GM18507 (cell line): ENCODE measurements at places on chromosomes 5 and 9.
A peak's percentile ranks its signal among the peaks of the same experiment; 100 is the strongest.

- no peak for DNase-seq
Observed at GRCh38 chr9:21692390-21692789, 110.0 kb upstream of the MTAP start.

- DNase-seq: no peak
Observed at GRCh38 chr9:130209422-130209821, 37.2 kb downstream of the NCS1 start.

DNA sequence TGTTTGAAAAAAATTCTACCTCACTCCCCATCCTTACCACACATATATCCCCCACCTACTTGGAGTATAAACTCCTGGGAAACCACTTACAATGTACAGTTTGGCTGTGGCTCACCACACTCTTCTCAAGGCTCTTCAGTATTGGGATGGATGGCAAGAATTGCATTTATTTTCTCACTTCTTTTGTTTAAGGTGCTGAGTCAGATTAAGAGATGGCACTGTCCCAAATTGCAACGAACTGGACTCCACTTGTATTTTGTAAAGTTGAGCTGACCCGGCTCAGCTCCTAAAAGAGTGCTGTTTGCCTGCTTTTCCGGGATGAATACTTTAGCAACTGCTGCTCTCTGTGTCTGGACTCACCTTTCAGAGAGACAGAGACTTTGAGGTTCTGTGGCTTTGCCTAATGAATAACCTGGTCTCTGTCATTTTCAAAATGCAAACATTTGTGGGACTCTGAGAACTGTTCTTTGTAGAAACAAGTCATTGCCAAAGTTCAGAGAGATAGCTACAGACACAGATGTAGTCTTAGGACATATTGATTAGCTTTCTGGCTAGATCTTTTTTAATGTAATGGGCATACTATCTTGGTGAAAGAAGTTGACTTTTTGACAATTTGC, 42.2 kb downstream of the PPP2R2B start:
- no peak for DNase-seq

DNA sequence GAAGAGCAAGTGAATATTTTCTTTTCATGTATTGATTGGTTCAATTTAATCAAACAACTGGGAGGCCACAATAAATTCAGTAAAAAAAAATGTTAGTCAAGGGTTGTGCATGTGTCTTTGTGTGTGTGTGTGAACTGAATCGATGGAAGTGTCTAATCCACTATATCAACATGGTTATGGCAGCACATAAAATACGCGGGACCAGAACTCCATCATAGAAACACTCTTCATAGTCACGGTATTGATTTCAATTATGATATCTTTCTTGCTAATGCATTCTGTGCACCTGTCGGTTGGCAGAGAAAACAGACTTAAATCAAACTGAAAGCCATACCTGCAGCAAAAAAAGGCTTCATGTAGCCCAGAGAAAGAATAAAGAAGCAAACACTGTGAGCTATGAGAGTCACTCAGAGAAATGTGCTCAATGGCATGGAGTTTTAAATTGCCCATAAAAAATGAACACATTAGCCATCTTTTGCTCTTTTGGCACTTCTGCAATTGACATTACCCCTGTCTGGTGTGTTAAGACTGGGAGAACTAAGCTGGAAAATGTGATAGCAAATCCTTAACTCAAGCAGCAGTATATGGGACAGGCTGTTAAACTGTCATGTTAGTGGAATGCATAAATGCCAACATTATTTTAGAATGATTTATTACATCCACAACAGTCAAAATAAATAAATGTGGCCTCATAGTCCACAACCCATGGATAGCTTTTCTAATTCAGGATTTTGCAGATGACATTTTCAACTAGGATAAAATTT, 642.4 kb upstream of the C9orf72 start:
- DNase-seq: no peak

DNA sequence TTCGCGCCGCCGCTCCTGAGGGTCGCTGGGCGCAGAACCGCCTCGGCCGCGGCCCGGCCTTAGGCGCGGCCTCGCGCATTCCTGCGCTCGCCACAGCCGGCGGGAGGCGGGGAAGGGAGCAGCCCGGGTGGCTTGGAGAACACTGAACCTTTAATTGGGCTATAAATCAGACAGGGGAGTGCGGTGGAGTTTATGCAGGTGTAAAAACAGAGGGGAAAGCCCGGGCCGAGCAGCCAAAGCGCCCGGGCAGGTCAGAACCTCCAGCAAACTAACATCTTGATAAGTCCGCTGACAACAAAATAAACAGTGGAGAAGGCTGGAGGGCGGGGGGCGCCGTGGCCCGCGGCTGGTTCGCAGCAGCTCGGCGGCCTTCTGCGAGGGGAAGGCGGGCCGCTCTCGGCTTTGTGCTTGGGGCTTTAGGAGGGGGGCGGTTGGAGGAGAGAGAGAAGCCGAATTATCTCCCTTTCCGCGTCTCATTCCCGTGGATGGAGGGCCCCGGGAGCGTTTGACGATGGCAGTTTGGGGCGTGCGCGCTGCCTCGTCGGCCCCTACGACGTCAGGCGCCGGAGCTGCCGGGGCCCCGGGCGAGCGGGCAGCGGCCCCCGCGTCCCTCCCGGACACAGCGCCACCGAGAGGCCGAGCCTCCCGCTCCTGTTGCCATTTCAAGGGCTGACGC, 11.3 kb downstream of the FOXD1 start:
- no peak for DNase-seq

- no peak for DNase-seq
Observed at GRCh38 chr9:95305770-95306492, 11.6 kb downstream of the FANCC start.

GRCh38 chr5:126941403-126941802, 89.0 kb downstream of the MARCHF3 start:
- no peak for DNase-seq

- DNase-seq: no peak
Observed at GRCh38 chr5:59575648-59576445, 317.7 kb downstream of the PDE4D start.

GRCh38 chr5:103203226-103203625, 55.3 kb upstream of the MACIR start:
- DNase-seq: no peak

- DNase-seq: no peak
Observed at GRCh38 chr9:92550765-92551164, 15.0 kb upstream of the ECM2 start.

DNA sequence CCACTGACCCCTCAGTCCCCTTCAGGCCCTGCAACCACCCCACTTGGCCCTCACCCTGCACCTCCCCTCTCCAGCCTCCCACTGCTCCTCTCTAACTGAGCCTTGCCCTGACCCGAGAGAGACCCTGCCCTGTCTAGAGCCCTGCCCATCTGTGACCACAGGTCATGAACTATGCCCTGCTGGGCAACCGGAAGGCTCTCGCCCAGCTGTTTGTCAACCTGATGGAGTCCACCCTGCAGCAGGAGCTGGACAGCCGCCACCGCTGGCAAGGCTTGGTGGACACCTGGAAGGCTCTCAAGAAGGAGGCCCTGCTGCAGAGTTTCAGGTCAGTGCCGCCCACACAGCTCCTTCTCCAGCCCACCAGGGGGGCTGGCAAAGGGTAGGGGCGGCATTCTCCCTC, 9.4 kb downstream of the CCDC180 start:
- DNase-seq: no peak

- DNase-seq: peak; percentile 54
Observed at GRCh38 chr9:77457916-77458592, 190.1 kb downstream of the GNA14 start.

DNA sequence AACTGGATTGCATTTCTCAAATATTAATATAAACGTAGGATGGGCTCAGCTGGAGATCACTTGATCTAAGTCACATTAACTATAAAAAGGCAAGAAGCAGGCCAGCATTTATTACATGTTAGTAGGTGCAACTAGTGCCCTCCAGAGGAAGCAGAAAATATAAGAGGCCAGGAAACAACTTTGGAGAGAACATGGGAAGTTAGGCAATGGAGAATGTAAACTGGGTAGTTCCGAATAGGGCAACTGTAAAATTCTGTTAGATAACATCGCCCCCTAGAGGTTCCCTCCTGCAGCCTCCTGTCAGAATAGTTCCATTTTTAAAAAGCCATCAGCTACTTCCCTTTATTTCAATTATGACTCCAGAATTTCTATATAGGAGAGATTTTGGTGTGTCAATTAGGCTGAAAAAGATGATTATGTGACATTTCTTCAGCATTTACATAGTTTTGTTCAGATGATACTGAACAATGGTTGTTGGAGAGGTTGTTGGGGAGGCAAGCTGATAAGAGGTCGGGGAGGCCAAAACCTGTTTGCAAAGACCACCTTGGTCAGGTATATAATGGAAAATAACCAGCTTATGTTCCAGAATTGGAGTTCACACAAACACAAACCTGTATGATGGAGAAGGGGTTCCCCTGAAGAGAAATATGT, 22.4 kb downstream of the CCL28 start:
- peak; percentile 40 for DNase-seq

- no peak for DNase-seq
Observed at GRCh38 chr5:108911055-108911454, 163.4 kb downstream of the FER start.

- DNase-seq: no peak
Observed at GRCh38 chr5:179376701-179377420, 31.6 kb upstream of the ADAMTS2 start.

- no peak for DNase-seq
Observed at GRCh38 chr5:31023105-31023504, 170.4 kb upstream of the CDH6 start.

DNA sequence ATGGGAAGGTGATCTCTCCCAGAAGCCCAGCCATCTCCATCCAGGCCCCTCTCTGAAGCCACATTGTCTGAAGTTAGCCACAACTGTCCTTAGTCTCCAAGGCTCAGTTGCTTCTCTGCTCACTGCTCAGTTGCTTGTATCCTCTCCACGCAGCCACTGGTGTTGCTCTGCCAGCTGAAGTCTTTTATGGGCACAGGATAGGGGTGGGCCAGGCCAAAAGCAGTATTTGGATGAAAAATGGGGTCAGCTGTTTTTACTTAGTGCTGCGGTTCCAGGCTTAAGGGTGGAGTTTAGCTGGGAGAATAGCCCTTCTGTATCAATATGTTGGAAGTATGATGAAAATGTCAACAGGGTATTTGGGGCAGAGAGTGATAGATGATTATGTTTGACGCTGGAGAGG, 168.8 kb upstream of the PPP1R2B start:
- no peak for DNase-seq

- no peak for DNase-seq
Observed at GRCh38 chr5:173434270-173434669, 106.1 kb upstream of the STC2 start.

DNA sequence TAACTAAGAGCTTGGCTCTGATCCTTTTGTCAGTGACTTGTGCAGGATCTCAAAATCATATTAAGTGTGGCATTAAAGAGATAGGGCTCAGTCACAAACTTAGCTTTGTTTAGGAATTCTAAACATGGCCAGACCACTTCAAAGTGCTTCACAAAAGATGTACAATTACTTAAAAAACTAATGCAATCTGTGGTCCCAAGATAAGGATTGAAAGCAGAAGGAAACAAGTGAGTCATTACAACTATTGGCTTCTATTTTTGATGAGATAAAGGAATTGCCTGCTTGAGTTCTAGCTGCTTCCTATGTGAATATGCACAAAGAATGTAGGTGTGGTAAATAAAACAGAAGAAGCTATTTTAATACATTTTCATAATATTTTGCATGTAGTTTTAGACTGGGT, 44.9 kb upstream of the SLC12A2 start:
- no peak for DNase-seq

DNA sequence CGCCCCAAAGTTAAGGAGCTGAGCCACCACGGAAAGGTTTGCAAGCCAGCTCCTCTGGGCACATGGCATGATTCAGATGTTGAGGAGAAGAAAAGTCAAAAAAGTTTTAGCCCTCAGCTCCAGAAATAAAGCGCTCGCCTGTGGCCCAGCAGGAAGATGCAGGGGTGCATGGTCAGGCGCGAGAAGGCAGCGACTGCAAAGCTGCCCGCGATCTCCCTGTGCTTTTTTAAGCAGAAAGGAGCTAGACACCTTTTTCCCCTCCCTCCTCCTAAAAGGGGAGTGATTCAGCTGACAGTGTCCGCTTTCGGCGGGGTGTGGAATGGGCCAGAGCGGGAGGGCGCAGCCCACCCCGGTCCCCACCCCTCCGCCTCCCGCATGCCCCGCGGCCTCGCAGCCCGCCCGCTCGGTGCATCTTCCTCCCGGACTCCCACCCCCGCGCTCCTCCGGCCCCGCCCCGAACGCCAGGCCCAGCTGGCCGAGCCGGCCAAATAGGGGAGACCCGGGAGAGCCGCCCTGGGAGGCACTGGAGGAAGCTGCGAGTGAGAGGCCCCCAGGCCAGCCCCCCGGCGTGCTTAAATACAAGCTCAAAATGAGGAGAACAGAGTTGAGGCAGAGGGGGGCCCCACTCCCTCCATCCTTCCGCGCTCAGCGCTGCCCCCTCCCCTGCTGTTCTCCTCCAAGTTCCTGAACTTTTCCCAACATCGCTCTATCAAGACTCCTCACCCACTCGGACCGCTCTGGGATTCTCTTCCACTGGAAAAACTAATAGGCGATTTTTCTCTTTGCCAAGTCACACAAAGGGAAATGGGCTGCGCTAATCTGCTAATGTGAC, at the start of gene ADAMTS12:
Gene ADAMTS12 (minus strand): TSS at position 203 of the 832 bp plus-strand sequence. CDS start 134 bp downstream, at position 69.
- DNase-seq: no peak

GRCh38 chr9:14424289-14424688, 110.3 kb upstream of the NFIB start:
- no peak for DNase-seq

DNA sequence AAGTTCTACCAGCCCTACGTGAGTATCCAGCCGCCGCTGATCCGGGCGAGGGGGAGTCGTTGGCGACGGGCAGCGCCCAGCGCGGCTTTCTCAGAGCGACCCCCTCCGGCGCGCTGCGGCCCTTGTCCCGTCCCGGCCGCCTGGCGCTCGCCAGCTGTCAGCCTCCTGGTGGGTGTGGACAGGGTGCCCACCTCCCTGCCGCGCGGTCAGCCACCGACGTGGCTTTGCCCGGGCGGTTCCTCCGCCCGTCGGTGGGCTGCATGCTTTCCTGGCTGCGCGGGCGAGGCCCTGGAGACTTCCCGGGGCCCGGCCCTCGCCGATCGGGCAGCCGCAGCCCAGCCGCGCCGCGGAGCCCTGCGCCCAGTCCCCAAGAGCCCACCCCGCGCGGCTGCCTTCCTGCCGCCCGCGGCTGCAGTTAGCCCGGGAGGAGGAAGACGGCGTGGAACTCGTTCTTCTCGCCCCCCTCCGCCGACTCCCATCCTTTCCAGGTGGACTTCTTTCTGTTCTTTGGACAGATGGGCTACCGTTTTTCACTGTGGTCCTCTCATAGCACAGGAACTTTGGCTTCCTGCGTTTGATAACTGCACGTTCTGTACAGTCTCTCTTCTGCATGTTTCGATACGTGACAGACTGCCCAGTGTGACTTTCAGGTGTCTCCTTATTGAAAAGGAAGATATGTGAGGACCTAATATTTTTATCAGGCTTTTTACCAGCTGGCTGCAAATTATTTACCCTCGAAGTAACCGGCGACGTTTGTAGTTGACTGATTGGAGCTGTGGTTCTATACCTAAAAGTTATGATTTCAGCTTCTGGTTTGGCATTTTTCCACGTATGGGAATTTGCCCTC, 577 bp downstream of the AP3S1 start:
- DNase-seq: peak; percentile 3

GRCh38 chr9:4297786-4298254, 2.0 kb downstream of the GLIS3 start:
- no peak for DNase-seq
